ENCODE measurements at places on chromosomes 2 and 18.

- DNase-seq, result no peak
Observed at GRCh38 chr18:24734058-24734457, 273.6 kb downstream of the HRH4 start.

DNA sequence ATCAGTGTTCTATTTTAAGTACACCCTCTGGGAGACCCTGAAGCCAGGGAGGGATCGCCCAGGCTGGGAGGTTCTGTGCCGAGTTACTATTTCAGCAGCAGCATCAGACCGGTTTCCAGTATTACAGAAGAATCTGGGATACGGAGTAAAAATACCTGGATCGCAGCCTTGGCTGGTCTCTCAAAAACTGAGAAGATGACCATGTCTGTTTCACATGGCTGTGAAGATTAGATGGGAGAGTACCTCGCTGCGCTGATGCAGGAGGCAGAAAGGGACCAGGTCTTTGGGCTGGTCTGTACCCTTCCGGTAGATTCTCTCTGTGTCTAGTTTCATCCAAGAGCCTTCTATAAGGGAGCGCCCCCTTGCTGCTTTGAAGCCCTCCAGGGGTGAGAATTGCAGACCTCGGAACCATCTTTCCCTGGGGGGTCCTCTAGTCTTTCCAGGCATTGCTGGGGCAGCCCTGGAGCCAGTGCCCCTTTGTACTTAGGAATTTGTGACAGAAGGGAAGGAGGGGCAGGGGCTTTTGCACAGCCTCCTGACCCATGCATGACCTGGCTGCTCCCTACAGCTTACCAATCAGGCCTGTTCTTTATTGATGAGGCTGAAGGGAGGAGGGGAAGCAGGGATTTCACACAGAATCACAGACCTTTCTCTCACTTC, 56.3 kb upstream of the MAPRE3 start:
- DNase-seq, result no peak

DNA sequence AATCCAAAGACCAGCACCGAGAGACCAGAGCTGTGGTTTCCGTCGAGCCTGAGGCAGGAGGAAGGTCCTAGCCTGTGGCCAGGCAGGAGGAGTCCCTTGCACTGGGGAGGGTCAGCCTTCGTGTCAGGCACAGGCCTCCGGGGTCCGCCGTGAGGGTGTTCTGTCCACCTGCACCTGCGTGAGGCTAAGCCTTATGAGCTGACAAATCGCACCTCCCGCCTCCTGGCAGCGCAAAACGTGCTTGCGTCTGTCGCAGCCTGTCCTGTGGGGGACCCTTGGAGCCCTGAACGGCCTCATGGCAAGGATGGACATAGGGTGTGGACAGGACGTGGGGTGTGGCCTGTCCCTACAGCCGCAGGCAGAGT, 73.3 kb downstream of the KCNG2 start:
- no peak for DNase-seq

DNA sequence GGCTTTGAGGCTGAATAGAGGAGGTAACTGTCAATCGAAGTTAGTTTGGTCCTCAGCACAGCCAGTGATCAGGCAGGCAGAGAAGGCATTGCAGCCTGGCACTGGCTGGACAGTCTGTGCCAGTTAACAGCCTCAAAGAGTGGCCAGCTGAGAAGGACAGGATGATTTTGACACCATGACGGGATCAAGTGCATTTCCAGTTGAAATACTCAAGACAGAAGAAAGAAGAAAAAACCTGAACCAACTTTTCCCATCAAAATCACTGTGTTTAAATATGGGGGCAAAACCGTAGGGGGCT, 96.7 kb upstream of the ZCCHC2 start:
- DNase-seq, result no peak

DNA sequence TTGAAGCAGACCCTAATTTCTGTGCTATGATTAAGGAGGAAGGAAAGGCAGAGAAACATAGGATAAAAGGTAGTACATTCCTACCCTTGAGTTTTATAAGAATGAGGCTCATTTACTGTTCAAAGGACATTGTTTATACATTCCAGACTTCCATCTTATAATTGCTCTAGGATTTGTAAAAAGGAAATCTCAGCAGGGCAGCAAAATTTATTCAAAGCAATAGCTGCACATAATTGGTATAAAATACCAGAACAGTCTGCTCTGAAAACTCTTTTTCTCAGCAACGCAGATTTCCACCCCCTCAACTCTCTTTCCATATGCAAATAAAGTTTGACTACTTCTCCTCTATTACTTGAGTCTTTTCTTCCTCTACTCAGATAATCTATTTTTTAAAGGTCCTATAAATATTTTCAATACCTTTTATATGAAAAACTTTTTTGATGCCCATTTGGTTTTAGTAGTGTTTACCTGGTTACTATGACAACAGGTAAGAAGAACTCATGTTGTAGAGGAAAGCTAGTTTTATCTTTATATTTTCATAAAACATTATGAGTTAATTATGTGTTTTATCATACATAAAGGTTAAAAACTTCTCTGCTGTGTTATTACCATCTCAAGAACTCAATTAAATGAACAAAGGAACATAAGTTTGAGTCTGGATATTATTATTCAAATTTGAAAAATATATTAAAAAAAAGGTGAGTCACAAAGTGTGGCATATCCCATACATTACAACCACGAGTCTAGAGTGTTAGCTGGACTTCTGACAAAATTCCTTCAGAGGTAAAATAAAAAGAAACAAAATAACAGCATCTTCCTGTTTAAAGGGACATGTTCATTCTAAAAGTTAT, 19.9 kb downstream of the RBMS1 start:
- peak; percentile 38 for DNase-seq

DNA sequence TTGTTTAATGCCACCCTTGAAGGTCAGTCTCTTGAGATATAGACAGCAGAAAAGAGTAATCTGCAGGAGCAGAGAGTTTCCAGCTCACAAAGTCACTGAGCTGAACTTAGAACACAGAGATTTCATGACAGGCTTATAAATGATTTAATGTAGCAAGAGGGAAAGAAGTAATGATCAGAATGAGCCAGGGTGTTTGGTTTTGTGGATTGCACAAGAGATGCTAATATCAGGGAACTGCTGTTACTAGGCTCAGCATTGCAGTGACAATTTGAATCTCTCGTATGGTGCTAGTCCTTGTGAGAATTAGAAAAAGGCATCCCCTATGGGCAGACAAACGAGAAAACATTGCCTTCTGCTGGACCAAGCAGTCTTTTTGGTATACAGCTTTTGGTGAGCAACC, 61.7 kb upstream of the ITGB6 start:
- DNase-seq, result no peak

DNA sequence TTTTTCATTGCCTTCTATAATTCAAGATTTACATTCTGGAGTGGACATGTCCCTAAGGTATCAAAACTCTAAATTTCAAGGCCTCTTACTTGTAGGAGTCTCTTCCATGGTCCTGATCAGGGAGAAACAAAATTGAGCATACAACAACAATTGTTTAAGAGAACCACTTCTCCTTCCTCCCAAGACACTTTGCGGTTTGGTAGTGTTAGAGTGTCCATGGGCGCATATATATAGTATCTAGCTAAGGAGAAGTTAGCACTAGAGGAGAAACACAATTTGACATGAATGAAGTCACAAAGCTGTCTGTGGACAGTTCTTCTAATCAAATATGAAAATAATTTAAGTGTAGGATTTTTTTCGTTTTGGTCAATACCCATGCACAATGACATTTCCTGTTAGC, 349.1 kb upstream of the MAP2 start:
- DNase-seq, result no peak

GRCh38 chr18:5620289-5620688, 76.5 kb upstream of the EPB41L3 start:
- peak; percentile 66 for DNase-seq

DNA sequence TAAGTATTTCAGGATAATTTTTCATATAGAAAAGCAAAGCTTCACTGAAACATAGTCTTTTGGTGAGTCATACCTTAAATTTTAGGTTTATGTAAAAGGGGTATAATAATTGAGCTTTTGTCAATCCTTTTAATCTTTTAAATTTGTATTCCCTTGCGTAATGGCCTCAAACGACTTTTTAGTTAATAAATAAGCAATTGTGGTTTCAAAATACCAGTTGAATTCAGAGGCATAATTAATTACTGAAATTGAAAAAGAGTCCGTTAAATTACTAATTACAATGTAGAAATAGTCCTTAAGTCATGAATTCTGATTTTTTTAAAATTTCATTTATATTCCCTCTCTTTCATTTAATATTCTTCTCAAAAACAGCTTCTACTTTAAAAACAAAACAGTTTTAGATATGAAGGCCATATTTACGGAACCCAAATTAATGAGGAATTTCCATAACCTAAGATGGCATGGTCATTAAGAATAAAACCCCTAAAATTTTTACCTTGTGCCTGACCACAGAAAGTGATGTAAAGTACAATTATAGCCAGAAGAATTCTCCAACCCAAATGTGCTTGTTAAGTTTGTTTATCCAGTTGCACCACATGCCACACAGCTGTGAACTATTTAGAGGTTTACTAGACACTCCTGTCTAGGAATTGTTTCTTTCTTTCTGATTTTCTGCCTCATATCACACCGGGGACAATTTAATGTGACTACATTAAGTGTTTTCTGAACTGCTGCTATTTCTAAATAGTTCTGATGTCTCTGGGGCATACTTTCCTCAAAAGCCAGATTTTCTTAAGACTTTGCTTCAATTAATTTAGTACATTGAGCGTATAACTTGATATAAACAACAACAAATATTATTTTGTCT, 60.7 kb upstream of the ITGA4 start:
- peak; percentile 47 for DNase-seq

DNA sequence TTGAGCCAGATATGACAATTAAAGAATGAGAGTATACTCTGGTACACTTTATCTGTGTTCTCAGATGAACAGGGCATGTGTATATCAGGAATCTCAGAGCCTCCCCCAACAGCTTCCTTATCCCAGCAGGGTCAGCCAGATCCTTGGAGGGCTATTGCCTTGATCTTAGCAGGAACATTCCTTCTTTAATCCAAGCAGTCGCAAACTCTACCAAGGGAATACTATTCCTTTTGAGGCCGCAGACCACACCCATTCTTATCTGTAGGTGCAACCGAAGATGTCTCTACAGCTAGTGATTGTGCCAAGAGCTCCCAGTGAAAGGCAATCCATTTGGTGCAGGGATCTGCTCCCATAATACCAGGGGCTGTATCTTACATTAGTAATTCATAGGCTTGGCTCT, 118.3 kb upstream of the DOK6 start:
- DNase-seq, result no peak

DNA sequence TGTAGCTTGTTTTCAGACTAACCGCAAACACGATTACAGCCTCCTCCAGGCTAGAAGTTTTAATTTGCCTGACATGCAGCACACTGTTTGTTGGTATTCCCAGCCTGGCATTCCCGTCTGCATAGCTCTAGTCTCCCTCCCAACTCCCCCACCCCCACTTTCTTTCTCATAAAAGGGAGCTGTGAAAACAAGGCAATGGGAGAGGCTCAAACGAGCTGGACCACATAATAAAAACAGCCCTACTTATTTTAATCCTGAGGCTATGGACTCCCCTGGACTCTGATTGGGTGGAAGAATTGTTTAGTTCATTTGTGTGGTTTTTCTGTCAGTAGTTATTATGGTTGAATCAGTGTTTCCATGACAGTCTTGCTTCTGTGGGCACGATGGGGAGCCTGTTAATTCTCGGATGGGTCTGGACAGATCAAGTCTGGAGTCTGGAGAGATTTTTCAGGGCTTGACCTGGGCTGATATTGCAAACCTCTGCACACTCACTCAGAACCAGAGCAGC, 1.2 kb downstream of the STON1 start:
- DNase-seq, result peak; percentile 73

GRCh38 chr2:79715338-79715737, 202.5 kb downstream of the CTNNA2 start:
- peak; percentile 41 for DNase-seq

GRCh38 chr18:64436111-64436510, 287.2 kb upstream of the LINC00305 start:
- no peak for DNase-seq

DNA sequence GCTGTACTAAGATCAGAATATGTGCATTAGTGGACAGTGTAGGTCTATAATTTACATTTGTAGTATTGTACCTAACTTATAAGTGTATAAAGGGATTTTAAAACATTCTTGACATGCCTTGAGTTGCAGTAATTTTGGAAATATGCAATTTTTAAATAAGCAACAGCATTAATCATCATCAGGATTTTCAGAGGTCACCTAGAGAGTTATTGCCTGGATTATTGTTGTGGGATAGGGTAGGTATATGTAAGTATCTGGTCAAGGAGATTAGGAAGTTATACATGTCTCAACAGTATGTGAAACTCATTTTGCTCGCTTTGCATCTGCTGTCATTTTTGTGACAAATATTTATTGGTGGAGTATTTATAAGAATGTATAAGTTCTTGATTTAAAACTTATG, 184.2 kb downstream of the WDR7 start:
- DNase-seq, result peak; percentile 31

GRCh38 chr2:98484121-98484557, 39.5 kb downstream of the INPP4A start:
- no peak for DNase-seq

DNA sequence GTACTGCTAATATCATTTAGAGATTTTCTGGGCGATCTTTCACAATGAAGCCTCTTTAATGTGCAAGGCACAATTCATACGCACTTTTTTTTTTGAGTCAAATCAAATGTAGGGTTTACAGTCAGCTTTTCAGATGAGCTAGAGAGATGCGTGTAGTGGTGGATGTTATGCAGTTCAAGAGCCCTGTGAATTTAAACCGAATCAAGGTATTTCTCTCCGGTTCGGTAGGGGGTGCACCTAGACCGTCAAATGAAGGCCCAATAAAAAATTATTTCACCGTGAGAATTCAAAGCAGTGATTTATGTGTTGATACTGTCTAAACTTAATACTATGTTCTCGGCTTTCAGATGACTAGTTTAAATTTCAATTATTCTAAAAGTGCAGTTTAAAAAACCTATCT, 1.1 kb downstream of the PTH2R start:
- no peak for DNase-seq

DNA sequence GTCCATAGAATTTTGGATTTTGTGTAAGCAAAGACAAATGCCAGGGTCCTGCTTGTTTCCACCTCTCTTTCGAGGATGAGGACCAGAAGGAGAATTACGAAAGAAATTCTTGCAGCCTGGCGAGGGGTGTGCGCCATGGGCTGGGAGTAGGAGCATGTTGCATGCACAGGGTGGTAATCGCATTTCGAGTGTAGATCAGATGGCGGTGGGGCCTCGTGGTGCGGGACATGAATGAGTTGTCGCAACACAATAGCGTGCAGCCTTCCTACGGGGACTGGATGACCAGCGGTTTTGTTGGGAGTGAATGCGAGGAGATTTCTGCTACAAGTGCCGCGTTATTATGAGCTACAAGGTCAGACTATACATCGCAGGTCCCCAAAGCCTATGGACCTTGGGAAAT, 4.2 kb upstream of the EN1 start:
- no peak for DNase-seq

GRCh38 chr2:60821133-60821469, 60.3 kb upstream of the REL start:
- DNase-seq, result no peak

GRCh38 chr2:37549598-37549997, 121.8 kb downstream of the CDC42EP3 start:
- no peak for DNase-seq
